ENCODE measurements at places on chromosomes 2 and 18.

DNA sequence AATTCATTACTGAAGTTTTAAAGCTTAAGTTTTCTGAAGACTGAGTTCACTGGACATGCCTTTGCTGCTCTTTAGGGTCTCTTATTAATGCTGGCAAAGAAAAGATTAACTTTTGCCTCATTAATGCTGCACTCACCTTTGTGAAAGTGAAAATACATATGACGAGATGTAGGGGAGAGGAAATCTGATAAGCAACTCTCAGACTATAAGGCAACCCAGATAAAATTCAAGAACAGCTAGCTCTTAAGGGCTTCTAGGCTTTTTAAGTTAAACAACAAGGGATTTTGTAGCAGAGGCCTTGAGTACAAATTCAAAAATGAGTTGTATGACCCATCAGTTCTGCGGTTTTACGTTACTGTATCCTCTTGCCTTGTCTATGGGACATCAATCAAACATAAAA is 143.7 kb downstream of the USP34 start:
- no peak for DNase-seq

DNA sequence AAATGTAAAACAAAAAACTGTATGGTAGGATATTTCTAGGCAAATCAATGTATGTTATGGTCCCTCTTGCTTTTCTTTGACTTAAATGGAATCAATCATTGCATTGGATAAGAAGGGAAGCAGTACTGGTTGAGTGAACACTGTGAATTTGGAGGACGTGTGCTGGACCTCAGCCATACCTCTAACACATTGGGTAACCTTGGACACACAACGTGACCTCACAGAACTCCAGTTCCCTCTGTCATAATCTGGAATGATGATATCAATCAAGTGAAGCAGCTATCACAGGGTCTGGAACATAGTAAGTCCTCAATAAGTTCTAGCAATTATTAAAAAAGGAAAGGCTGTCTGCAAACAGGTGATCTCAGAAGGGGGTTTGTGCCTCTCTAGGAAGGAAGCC is 474.9 kb upstream of the TCF4 start:
- DNase-seq, result no peak

DNA sequence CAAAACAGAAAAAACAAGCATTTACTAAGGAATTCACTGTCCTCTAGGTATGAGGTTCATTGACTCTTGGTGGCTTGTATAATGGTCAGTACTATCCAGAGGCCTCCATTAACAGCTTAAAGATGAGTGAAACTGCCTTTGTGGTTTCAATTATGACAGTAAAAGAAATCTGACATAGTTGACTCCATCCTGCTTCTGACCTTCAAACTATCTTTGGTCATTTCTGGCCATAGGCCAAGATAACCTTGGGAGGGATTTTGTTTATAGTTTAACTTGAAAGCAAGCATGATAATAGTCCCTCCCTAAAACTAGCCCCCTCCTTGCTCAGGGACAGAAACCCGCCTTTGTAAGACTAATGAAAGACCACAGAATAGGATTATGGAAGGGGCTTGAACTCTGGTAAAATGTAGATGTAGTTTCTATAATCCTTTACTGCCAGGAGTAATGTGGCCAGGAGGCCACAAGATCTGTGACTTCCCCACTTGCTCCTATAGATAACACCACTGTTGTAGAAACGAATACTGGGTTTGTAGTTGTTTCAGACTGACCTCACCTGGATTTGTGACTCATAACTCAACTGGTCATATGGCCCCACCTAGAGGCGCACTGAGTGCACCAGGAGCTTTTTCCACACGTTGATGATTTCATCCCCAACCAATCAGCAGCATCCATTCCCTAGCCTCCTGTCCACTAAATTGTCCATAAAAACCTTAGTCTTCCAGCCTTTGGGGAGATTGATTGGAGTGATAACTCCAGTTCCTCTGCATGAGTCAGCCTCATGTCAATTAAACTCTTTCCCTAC is 8.6 kb upstream of the PLEKHM3 start:
- DNase-seq, result no peak

DNA sequence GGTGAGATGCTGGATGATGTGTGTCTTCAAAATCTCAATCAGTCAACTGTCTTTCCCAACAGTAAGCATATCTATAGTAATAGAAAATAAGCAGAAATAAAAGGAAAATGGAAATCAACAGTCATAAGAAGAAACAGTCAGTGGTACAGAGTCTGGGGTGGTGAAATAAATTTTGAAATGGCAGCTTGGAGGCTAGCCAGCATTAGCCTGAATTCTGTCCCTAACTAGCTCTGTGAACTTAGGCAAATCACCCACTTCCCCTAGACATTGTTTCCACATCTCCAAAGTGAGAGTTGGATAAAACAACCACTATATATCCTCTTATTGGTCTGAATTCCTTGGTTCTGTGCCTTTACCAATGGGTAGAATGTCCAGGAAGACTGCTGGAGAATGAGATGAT is 189.7 kb upstream of the REV1 start:
- no peak for DNase-seq

DNA sequence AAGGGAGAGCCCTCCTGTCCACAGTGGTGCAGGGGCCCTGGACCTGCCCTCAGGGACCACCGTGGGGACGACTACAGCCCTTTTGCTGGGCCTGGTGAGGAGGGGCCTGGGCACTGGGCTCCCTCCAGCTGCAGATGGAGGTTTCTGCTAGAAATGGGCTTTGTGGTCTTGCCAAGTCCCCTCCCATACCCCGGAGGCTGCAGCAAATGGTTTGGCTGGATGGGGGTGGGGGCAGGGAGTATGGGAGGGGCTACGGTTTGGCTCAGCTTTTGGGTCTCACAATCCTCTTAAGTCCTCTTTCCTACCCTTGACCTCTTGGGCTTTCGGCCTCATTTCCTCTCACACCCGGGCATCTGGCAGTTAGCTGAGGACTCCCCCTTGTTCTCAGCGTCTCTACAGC is 21.7 kb downstream of the TET3 start:
- DNase-seq, result no peak

DNA sequence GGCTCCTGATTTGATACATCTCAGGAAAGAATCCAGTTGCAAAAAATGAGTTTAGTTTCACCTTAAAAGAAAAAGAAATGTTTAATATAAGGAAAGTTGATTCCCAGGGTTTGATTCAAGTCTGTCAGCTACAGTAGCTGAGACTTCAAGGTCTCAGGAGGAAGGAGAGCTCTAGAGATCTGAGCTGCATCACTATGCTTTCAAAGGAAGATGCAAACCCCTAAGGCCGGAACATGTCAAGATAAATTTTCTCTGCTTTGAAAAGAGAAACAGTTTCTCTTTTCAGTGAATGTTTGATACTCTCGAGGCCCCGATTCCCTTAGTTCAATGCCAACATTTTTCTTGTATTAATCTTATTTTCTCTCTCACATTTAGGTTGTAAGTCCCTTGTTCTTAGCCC is 128.6 kb downstream of the RGPD3 start:
- DNase-seq, result no peak

DNA sequence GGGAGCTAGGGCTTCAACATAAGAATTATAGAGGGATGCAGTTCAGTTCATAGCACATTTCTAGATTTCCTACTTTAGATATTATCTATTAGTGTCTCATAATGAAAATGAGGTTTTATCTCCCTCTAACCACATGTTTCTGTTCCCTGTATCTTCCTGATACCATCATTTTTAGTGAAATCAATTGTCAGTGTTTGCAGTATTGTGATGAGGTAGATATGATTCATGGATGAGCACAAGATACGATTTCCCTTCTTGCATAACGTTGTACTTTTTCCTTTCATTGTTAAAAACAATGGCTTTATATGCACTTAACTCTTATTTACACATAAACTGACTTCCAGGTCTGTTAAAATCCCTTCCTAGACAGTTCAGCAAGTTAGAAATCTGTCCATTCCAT is 211.4 kb downstream of the ZBTB7C start:
- DNase-seq, result no peak

GRCh38 chr2:180205621-180206235 is 198.6 kb upstream of the CWC22 start:
- DNase-seq, result no peak

GRCh38 chr2:152062125-152063091 is 36.4 kb downstream of the CACNB4 start:
- DNase-seq, result no peak

DNA sequence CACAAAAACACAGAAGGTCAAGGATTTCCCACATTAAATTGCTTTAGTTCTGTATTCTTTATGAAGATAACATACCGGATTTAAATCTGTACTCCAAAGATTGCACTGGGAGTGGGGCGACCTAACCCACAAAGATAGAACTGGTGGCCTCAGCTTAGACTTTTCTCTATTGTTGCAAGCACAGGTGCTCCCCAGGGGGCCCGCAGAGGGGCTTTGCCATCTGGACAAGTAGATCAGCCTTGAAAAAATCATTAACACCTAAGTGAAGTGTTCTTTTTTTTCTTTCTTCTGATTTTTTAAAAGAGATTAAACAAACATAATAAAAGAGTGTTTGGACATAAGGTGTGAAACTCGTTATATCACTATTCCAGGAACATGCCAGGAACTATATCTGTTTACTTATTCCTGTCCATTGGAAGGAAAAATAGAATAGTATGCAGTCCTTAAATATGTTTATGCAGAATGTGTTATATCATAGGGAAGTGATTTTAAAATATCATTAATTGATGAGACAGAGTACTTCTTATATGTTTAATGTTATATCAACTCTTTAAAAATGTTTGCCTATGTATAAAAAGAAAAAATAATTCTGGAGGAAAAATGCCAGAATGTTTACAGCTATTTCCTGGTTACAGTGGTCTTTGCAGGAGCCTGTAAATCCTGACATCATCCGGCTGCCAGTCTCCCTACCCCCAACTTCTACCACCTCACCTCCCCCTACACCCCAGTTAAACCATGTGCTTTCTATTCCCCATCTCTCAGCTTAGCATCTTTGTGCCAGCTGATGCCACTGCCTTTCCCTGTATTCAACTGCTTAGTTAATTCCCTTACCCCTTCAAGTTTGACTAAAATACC is 679.2 kb downstream of the CNTNAP5 start:
- no peak for DNase-seq

- no peak for DNase-seq
Observed at GRCh38 chr2:212911011-212911410, 240.4 kb downstream of the IKZF2 start.

- DNase-seq, result no peak
Observed at GRCh38 chr18:59067873-59068272, 71.8 kb upstream of the SEC11C start.

DNA sequence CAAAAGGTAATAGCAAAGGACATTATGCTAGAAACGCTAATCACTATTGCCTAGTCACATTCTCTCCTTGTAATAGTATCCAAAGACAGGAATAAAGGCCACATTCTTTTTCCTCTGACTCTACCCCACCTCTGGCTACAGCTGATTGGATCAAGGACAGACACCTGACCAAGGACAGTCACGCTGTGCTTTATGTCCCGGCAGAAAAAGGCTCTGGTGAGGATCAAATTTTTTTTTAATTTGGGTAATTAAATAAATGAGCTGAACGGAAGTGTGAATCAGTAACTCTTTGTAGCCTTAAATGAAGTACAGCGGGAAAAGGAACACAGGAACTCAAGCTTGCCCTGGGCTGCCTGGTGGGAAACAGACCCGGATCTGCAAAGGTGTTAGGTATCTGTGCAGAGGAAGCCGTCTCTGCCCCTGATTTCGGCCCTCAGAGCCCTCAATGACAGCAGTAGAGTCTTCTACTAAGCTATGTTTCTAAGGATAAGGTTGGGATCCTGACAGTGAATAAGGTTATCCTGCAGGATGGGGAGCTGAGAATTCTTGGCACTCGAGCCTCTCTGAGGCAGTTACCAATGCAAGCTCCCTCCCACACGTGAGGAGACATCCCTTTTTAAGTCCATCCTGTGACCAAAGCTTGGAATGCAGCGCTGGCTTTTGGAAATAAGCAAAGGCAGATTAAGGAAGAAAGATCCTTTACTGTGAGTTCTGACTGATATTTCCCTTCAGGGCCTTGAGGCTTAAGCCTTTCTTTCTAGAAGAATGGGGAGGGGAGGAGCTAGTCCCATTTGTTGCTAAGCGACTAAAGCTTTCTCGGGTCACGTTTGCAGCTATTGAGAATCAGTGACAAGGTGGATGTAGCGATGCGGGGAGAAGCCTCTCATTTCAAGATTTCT is 37.8 kb upstream of the IKZF2 start:
- DNase-seq, result no peak

DNA sequence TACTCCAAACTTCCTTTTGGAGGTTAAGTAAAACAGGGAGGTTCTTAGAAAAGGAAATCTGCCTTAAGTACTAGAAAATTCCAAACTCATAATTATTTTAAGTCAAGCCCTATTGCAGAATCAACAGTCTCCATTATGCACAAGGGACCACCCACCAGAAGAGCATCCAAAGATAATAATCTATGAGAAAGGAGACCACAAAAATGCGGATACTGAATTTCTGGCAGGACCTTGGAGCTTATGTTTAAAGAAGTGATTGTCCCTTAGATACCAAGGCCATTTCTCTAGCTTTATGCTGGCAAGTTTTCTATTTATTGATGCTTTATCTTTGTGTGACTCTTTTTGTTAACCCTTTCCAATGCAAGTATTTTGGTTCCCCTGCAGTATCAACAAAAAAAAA is 404.0 kb upstream of the MMADHC start:
- no peak for DNase-seq

- DNase-seq, result no peak
Observed at GRCh38 chr18:56756966-56757365, 105.8 kb downstream of the WDR7 start.

GRCh38 chr2:230872151-230872967 is 7.6 kb downstream of the ITM2C start:
- no peak for DNase-seq

- no peak for DNase-seq
Observed at GRCh38 chr18:35688757-35689156, 107.2 kb downstream of the GALNT1 start.

DNA sequence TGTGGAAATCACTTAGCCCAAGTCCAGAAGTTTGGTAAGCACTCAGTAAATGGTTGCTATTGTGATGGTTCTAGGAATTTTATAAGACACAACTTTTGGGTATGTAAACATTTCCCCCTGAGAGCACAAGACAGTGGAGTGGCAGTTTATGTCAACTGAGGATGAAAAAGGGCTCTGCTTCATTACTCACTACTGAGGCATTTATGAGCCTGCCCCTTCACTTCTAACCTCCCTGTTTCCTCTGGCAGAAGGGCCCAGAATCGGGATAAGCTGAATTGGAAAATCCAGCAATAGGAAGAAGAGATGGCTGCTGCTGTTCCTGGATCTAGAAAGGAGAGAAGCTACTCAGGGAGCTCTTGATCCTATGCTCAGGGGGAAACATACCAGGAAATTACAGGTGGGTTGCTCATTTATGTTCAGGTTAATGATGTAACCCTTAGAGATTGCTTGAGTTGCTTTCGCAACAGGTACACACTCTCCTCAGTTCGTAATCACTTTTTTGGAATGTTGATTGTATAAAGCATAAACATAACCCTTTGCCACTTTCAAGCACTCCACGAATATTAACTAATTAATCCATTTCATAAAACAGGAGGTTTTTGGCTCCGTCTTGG is 46.3 kb downstream of the ADCYAP1 start:
- no peak for DNase-seq

- DNase-seq, result no peak
Observed at GRCh38 chr2:222108957-222109585, 189.7 kb downstream of the PAX3 start.

- no peak for DNase-seq
Observed at GRCh38 chr2:204681412-204681811, 136.1 kb downstream of the PARD3B start.

GRCh38 chr2:232488097-232488711 is 570 bp upstream of the ECEL1 start:
- no peak for DNase-seq
